Stimulated activated CD4-positive, alpha-beta T cell treated with anti-CD3 and anti-CD28 coated beads, TNF-alpha, amount 100 ng/mL, for 1 hour (primary cell): ENCODE measurements at places on chromosomes 7 and 10.

- no peak for DNase-seq
These were observed 995 bp upstream of the PARD3 start for GRCh38 chr10:34816085-34816496.

- DNase-seq, result no peak
These were observed 649 bp downstream of the IDE start for GRCh38 chr10:92573091-92573797.

- DNase-seq, result no peak
These were observed 49.1 kb downstream of the PLCE1 start for GRCh38 chr10:94042834-94043175.

- DNase-seq, result no peak
These were observed 645.0 kb downstream of the SORCS1 start for GRCh38 chr10:106519376-106520030.

- no peak for DNase-seq
These were observed 102.7 kb upstream of the FAM13C start for GRCh38 chr10:59465088-59465487.

- no peak for DNase-seq
These were observed 193.5 kb downstream of the MGMT start for GRCh38 chr10:129660569-129660968.

DNA sequence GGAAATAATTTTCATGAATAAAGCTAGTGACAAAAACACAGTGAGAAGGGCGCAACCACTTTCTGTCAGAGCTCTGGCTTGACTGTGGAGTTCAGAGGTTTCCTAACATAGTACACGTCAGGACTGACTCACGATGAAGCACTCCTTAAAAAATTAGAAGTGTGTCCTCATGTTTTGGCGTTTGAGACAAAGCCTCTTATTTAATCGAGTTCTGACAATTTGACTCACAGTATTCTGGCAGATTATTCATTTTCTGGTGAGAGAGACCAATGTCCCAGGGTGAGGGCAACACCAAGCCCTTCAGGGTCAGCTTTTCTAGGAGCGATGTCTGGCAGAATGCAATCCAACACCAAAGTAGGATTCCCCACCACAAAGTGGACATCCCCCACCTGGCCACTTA, 108.7 kb downstream of the DIP2C start:
- no peak for DNase-seq

DNA sequence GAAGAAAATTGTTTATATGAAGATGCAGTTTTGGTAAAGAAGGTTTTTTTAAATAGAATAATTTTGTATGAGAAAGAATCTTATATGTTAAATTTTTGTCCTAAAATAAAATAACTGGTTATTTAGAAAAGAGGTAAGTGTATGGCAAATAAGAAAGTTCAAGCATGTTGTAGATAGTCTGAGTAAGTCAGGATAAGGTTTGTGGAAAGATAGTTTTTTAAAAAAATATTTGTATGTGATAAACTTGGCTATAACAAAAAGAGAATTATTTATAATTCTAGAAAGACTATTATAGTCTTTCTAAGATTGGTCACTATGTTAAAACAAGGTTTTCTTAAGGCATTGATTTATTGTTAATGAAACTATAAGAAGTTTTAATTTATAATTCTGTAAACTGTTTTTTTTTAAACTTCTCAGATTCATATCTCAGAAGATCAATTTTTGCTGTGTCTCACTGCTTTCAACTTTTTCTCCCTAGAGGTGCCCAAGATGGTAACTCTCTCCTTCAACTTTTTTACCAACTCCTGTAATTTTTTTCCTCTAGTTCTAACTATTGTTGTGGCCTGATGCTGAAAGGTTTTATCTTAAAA, 698.6 kb downstream of the CCSER2 start:
- no peak for DNase-seq

GRCh38 chr7:3955751-3956696, 655.0 kb downstream of the SDK1 start:
- no peak for DNase-seq

- DNase-seq, result no peak
These were observed 184.0 kb downstream of the ADAM12 start for GRCh38 chr10:126204320-126204719.

DNA sequence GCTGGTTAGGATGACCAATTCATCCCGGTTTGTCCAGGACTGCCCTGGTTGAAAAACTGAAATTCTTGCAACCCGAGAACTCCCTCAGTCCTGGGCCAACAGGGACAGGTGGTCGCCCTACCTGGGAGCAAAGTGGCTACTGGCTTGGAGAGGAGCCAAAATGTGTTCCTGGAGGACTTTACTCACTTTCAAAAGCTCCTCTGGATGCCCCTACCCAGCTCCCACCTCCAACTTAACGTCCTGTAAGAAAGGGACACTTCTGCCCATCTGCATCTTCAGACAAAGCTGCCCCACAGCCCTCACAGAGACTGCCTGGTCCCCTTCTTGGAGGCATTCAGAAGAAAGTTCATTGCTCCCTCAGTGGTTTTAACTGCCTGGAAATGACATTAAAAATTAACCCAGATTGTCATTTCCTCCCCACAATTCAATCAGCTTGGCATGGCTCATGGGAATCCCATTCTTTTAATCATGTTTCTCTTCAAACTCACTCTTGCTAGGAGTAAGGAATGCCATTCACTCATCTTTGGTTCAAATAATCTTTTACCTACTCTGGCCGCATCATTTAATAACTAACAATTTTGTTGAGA, 24.0 kb upstream of the HSPA12A start:
- no peak for DNase-seq

DNA sequence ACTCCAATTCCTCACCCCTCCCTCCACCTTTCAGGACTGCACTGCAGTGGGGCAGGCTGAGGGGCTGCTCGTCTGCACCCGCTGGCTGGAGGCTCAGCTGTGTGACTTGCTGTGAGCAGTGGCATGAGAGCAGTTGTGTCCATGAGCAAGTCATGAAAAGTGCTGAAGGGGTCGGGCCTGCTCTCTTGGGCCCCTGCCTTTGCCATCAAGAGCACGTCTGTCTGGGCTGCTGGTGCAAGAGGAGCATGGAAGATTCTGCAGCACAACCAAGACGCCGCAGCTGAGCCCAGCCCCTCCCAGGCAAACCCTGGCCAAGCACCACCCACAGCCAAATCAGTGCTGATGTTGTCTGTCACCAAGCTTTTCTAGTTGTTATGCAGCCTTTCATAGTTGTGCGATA, 284.3 kb downstream of the TCERG1L start:
- no peak for DNase-seq

- no peak for DNase-seq
These were observed 1.6 kb downstream of the EXOSC1 start for GRCh38 chr10:97444212-97444611.

DNA sequence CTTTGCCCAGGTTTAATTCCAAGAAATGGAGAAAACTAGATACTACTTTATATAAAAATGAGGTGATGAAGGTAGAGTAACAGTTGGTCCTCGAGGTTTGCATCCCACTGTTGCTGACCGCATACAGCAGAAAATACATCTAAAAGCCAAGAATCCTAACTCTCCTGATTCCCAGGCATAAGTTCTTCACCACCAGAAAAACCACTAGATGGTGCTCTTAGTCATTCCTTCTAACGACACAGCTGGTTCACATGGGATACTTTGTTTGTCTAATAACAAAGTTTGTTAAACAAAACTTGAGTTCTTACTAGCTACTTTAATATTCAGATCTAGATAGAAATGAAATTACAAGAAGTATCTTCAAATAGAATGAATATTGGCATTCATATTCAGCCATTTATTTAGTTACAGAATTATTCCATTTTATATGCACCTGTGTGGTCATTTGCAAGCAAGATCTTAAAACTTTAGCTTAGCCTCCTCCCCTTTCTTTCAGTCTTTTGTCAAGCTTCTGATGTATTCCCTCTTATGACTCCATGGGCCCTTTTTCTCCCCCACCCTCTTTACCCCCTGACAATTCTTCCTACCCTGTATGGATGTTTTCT, 54.1 kb upstream of the CYP26C1 start:
- no peak for DNase-seq

- no peak for DNase-seq
These were observed 70.2 kb downstream of the SAMD9 start for GRCh38 chr7:93047514-93048099.

GRCh38 chr10:78794736-78795455, 273.9 kb upstream of the ZMIZ1 start:
- no peak for DNase-seq

GRCh38 chr10:92413011-92413410, 122.0 kb downstream of the MARCHF5 start:
- no peak for DNase-seq

DNA sequence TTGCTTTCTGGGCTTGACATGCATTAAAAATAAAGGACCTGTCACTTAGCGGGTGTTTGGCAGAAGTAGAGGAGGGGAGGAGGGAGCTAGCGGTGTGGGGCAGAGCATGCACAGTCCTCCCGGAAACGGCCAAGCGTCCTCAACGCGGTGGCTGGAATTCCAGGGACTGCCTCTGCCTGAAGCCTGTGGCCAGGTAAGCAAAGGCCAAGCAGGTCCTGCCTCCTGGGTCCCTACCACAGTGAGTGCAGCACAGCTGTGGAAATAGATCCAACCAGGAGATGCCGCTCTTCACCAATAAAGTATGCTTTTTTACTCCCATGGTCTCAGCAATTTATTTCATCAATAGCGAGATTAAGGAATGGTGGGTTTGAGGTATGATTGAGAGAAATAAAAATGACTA, 323.4 kb downstream of the WDR37 start:
- DNase-seq, result no peak

DNA sequence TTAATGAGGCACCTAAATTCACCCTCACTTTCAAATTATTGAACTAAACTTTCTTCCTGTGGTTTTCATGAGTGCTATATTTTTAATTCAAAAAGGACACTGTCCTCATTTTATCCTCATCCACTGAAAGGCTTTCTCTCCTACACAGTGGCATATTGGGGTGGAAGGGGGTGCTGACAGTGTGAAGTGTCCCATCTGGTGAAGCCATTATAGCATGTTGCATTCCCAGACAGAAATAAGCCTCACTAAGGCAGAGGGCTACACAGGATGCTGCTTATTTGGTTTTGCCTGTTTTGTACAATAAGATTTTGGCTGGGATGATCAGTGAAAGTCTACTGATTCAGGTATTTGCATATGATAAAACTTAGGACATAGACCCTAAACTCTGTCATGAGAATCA, 82.4 kb upstream of the INHBA start:
- DNase-seq, result no peak

- no peak for DNase-seq
These were observed 71.7 kb downstream of the PRLHR start for GRCh38 chr10:118523775-118524174.

GRCh38 chr10:86067436-86068050, 299.1 kb downstream of the GRID1 start:
- DNase-seq, result no peak

DNA sequence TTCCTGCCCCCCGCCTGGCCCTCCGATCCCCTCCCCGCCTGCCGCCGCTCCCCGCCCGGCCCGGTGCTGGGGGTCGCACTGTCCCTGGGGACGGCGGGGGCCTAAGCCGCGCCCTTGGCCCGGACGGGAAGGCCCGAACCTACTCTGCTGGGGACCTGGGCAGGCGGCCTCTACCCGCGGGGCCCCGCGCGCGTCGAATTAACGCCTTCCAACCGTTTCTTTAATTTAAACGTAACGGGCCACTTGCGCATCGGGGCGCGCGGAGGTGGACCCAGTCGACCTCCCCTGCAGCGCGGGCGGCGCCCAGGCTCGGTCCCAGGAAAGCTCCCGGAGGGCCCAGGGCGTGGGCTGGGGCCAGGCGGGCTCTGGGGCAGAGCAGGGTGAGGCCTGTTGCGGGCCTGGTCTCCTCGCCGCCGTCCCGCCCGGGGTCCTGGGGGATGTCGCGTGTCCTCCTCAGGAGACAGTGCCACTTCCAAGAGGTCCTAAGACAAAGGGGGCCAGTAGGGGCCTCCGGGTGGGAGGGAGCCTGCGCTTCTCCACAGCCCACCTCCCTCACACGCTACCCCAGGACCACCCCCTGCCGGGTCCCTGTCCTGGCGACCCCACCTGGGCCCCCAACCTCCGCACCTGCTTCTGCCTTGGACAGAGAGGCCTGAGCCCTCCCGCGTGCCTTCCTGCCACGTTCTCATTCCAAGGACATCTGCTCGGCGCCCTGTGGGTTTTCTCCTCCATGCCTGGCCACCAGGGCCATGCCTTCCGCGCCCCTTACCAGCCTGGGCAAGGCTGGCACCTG, 658 bp upstream of the PTPRN2 start:
- no peak for DNase-seq

- DNase-seq, result no peak
These were observed 36.6 kb downstream of the TRUB1 start for GRCh38 chr10:114974625-114975024.

DNA sequence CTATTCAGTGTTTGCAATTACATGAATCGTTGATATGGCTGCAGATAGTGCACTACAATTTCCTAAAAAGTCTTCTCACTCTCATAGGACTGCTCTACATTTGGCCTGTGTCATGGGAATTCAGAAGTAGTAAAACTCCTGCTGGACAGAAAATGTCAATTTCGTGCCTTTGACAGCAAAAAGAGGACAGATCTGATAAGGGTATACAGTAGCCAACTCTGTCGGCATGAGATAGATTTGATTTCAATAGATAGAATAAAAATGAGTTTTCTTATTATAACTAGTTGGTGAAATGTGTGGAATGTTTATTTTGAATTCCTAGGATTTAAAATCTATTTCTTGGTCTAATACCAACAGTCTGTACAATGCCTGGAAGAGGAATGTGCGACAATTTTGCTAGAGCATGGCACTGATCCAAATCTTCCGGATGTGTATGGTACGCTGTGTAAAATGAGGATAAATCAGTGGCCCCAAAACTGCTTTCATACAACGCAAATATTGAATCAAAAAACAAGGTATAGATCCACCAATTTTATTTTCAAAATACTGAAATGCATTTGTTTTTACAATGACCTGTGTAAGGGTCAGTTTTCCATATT, 133.5 kb upstream of the CDK13 start:
- no peak for DNase-seq

- no peak for DNase-seq
These were observed 159.6 kb downstream of the TAX1BP1 start for GRCh38 chr7:27899601-27900000.
